ENCODE measurements at places on chromosomes 2 and 18.

DNA sequence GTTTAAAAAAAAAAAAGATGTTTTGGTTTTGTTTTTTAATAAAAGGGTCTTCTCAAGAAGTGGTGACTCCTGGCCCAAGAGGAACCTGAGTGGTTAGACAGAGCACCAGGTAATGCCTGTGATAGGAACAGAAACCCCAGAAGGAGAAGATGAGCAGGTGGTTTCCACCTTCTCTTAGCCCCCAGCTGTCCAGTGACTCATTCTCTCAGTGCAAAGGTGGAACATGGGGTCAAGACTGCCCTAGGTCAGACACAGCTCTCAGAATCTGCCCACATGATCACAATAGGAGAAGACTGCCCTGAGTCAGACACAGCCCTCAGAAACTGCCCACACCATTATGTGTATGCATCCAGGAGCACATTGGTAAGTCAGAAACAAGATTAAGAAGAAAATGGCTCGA is 61.8 kb downstream of the TBC1D8 start:
- no peak for DNase-seq

- no peak for DNase-seq
These were observed 94.5 kb downstream of the VSNL1 start for GRCh38 chr2:17634997-17635396.

- no peak for DNase-seq
These were observed 34.8 kb upstream of the TMEM177 start for GRCh38 chr2:119644186-119644585.

DNA sequence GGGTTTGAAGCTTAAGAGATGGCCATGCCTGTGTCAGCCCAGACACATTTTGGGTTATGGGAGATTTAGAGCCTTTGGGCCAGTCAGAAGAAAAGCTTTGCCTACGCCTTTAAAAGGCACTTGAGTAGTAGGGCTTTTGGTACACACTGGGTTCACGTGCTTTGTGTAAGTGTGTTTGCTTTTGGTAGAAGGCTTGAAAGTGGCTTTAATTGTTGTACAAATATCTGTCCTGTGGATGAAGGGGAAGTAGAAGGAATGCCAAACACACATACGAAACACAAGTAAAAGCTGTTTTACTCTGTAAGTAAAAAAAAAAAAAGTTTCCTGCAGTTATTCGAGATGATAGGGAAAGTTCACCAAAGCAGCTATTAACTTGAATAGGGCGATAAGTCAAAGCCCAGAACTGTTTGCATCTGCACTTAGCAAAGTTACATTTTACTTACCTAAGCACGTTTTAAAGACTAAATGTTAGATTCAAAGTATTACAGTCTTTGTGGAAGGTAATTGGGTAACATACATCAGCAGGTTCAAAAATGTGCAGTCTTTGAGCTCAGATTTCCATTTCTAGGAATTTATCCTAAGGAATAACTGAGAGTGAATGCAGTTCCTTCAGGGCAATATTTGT is 75.4 kb downstream of the STK25 start:
- peak; percentile 94 for DNase-seq

DNA sequence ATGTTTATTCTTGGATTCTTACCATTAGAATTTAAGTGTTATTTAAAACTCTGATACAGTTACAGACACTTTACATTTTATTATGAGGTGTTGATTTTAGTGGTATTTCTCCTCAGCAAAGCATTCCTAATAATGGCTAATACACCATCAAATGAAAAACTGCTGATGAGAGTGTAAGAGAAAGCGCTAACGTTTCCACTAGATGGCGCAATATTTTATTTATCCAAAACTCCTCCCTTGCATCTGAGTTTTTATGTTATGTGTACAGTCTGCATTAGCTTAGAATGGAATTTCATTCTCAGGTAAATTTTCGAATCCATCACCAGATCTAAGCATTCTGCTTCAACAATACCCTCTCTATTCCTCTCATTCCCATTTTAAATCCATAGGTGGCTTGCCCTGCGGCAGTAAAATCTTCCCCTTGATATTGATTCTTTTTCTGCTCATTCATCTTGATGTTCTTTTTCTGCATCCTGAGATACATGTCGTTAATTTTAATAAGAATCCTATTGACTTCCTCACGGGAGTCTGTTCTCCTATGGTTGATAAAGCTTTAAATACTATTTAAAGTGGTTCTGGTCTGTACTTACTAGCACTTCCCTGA is 53.9 kb downstream of the PRKRA start:
- DNase-seq: peak; percentile 46

DNA sequence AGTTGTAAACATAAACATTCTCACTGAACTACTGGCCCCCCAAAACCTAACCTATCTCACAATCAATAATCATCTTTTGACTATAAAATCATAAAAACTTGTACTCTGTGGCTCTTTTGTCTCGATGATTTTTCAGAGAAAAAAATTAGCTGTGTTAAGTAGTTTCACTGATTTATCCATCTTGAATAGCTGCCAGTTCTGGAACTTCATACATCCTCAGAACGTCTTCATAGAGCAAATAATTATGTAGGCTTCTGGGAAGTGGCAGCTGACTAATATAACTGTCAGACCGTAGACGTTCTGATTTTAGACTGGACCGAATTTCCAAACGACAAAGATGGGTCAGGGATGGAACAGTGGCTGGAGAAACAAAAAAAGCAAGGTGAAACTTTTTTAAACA is 97.3 kb upstream of the CHAC2 start:
- no peak for DNase-seq

DNA sequence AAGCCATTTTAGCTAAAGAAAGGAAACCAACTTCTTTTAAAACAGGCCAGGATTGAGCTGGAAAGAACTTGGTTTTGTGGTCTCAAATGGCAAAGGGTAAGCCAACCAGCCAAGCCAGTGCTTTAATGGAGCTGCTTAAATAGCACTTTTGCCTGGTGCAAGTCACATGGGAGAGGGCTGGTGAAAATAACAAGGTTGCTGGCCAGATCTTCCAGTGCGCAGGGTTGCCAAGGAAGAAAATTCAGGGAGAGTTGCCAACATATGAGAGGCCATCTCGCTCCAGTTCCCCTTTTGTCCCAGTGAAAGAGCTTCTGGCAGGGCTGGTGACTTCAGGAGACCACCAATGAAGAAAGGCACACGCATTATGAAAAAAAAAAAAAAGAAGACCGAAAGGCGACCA is 57.3 kb downstream of the IRS1 start:
- DNase-seq: no peak

DNA sequence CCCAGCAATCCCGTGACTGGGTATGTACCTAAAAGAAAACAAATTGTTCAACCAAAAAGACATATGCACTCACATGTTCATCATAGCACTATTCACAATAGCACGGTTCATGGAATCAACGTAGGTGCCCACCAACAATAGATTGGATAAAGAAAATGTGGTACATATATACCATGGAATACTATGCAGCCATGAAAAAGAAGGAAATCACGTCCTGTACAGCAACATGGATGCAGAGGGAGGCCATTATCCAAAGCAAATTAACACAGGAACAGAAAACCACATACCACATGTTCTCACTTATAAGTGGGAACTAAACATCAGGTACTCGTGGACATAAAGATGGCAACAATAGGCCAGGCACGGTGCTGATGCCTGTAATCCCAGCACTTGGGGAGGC is 207.9 kb upstream of the TNP1 start:
- DNase-seq: no peak

DNA sequence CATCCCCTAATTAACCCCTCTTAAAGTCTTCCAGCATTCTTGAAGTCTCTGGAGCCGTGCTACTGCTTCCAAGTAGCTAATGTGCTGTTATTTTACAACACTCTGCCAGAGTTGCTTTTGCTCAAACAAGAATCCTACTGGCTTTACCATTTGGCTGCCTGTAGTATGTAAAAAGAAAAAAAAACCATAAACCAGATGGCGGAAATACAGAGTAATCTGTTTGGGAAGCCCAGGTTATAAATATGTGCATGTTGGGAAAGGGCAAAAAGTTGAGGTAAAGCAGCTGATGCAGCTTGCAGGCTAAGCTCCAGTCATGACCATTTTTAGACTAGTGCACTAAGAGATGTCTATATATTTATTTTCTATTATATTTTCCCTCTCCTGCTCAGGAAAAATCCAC is 313.2 kb upstream of the ETAA1 start:
- DNase-seq: no peak

- DNase-seq: no peak
These were observed 149.6 kb upstream of the GALNT5 start for GRCh38 chr2:157107877-157108276.

DNA sequence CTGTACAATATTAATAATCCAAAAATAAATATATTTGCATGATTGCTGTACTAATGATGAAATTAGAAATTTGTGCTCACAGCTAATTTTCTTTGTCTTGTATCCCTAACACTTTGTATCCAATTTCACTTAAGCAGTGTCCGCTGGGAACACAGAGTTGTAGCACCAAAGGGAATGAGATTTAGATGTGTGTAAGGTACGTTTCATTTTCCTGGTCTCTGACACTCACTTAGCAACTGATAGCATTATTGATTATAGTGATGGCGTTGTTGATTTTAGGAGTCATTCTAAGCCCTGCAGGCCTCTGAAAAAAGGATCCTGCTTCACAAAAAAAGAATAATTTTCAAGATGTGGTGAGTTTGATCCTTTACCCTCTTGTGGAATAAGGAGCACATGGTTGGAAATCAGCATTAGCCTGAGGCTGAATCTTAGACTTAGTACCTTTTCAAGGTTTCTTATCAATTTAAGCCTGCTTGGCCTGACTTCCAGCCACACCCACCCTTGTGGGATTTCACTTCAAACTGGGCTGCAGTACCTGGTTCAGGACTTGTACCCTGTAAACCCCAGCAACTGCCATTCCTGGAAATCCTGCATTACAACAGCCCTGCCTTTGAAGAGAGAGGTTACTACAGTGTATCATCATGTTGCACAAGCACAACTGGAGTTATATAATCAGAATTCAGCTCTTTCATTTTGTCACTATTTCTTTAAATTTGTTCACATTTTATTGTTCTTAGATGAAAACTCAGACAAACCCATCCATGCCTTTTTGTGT is 116.2 kb downstream of the RND3 start:
- no peak for DNase-seq

- DNase-seq: no peak
These were observed 90.2 kb upstream of the DNAJC10 start for GRCh38 chr2:182625814-182626213.

- DNase-seq: no peak
These were observed 40.5 kb upstream of the SH3BP4 start for GRCh38 chr2:234911271-234911670.

- no peak for DNase-seq
These were observed 18.9 kb upstream of the ANKRD62 start for GRCh38 chr18:12074736-12075135.

- no peak for DNase-seq
These were observed 106.4 kb downstream of the CTAGE1 start for GRCh38 chr18:22311301-22311700.

GRCh38 chr2:172336681-172337080 is 90.7 kb upstream of the ITGA6 start:
- no peak for DNase-seq

GRCh38 chr2:229130522-229130921 is 140.6 kb downstream of the PID1 start:
- DNase-seq: no peak

DNA sequence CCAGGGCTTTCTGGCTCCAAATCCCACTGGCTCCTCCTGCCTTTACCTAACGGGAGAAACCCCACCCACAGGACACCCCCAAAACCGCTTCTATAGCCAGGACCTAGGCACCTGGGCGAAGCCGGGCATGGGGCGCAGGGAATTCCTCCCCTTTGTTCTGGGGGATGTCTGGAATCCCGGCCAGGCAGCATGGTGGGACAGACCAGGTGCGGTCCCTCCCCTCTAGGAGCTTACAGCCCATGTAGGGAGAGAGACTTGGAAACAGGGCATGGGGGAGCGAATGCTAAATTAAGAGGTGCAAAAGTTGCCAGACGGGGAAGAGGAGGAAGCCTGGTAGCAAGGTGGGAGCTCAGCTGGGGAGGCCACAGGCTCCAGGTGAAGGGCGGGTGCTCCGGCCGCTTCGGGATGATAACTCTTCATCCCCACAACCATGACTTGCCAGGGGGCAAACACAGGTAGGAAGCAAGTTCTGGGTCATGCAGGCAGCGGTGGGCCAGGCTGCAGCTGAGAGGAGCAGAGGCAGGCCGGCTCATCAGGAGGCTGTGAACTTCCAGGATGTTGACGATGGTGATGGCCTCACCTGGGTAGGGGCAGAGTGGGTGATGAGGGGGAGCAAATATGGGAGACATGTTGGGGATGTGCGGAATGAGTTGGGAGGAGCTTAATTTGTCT is 1.3 kb downstream of the TMEM37 start:
- DNase-seq: no peak

- no peak for DNase-seq
These were observed 244.2 kb upstream of the BOD1L2 start for GRCh38 chr18:56902653-56903052.

DNA sequence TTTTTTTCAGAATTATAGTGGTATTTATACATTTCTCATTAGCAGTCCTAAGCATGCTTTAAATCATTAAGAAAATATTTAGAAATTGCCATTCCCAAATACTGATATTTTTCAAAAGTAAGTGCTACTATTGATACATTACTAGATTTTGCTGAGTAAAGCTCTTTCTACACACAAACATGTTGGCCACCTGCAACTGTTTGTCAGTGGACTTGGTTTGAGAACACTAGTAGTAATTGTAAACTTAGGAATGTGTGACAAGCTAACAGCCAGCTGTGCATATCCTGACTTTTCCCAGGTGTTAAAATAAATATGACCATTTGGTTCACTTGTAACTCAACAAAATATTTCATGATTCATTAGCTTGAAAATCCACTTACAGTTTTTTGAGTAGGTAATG is 103.1 kb downstream of the MSTN start:
- no peak for DNase-seq

GRCh38 chr2:112141626-112142007 is 3.4 kb downstream of the FBLN7 start:
- no peak for DNase-seq

- DNase-seq: no peak
These were observed 2.2 kb upstream of the WNT10A start for GRCh38 chr2:218878486-218878885.

GRCh38 chr18:80191264-80191663 is 56.0 kb downstream of the PARD6G start:
- DNase-seq: no peak

DNA sequence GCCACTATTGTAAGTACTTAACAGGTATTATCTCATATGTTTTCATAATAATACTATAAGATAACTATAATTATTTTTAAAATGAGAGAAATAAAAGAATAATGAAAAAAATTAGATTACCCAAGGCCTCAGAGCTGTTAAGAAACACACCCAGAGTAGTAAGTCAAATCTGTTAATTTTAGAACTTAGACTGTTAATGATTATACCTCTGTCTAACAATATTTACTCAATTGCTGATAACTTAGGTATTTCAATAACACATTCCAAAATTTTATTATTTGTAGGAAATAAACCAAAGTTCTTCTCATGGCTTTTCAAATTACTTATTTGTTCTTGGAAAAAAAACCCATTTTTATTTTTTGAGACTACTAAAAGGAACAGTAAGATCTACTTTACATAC is 227.5 kb upstream of the KCNH7 start:
- DNase-seq: no peak

DNA sequence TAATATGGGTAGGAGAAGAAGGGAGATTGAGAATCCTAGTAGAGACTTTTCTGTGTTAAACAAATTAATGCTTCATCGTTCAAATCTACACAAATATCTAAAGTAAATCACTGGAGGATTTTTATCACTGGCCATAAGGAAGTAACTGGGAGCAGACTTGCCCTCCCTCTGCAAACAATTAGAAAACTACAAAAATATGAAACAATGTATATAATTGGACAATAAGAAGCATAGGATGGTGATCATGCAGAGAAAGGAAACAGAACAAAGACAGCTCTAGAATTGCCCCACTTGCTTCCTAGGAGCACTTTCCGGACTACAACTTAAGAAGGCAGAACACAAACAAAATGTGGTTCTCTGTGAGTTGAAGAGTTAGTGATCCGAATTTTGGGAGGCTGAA is 452.7 kb upstream of the KLHL29 start:
- no peak for DNase-seq

All from HepG2 (cell line).